ENCODE measurements at places on chromosomes 7 and 10.

GRCh38 chr10:77195101-77195500 lies 442.5 kb downstream of the KCNMA1 start:
- peak; percentile 90 for DNase-seq

- no peak for DNase-seq
These were observed 3.7 kb downstream of the ANXA11 start for GRCh38 chr10:80201608-80202141.

DNA sequence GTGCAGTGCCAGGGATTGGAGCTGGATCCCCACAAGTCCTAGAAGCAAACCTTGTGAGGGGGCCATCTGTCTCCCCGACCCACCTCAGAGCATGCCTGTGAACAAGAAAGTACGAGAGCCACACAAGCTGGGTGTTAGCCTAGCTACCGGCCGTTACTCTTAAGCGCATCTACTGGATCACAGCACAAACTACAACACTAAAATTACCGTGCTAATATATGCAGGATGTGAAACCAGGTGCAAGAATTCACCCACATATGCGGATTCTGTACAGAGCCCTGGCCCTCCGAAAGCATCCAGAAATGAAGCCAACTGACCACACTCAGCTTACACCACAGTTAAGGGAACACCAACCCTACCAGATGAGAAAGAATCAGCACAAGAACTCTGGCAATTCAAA lies 16.0 kb upstream of the PRSS1 start:
- DNase-seq = no peak

DNA sequence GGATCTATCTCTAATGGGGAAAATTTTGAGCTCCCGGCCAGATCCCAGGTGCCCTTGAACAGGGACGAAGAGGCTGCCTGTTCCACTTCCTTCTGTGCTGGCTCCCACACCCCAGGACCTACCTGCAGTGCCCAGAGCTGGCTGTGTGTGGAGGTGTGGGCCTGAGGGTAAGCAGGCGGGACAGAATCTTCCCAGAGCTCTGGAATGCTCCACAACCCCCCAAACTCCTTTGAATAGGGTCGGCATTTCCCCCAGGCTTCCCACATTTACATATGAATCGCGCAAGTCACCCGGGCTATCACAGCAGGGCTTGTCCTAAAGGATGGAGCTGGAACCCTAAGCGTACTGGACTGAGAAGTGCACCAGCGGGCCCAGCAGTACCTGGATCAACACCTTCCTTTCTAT lies 95.9 kb downstream of the DNMBP start:
- DNase-seq = no peak

DNA sequence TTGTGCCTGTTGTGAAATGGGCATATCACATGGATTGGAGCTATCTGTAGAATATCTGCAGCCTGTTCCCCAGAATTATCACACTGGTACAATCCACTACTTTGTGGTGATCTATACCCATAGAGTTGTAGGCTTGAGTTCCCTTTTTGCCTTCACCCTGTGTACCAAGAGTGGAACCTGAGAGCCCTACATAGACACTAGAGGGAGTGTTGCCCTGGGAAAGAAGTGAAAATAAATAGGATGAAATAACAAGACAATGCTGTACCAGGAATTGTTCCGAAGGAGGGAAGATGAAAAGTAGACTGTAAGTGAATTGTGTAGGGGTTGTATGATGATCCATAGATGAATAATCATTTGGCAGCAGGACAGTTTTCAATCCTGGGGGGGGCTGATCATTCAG lies 9.0 kb downstream of the SORCS3 start:
- DNase-seq = no peak

DNA sequence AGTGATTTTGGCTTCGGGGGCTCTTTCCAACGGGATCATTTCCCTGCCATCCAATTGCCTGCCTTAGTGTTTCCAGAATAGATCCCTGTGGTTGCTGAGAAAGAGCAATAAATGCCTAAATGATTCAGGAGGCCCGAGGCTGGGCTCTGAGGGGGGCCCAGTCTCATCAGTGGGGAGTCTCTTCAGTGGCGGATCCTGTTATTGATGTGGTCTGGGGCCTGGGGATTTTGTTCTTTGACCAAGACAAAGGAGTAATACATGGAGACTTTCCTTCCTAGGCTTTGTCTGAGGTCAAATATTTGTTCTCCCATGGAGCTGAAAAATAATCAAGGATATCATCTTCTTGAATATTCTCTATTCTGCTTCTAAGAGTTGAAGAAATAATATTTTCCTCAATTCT lies 40.8 kb downstream of the TAS2R41 start:
- no peak for DNase-seq

- DNase-seq = no peak
These were observed 454.7 kb upstream of the FOXK1 start for GRCh38 chr7:4227105-4228010.

GRCh38 chr7:107687656-107688055 lies 27.0 kb downstream of the SLC26A4 start:
- DNase-seq = peak; percentile 51

DNA sequence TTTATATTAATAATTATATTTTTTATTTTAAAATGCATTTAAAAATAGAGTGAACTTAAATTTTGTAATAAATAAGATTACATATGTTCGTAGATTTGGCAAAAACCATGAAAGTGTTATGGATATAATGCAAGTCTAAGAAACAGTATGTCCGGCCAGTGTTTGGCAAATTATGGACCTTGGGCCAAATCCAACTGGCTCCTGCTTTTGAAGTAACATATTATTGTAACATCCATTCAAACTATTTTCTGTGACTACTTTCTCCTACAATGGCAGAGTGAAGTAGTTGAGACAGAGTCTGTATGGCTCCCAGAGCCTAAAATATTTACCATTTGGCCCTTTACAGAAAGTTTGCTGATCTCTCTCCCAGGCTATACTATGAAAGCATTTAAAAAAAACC lies 38.9 kb downstream of the TMEM229A start:
- no peak for DNase-seq

DNA sequence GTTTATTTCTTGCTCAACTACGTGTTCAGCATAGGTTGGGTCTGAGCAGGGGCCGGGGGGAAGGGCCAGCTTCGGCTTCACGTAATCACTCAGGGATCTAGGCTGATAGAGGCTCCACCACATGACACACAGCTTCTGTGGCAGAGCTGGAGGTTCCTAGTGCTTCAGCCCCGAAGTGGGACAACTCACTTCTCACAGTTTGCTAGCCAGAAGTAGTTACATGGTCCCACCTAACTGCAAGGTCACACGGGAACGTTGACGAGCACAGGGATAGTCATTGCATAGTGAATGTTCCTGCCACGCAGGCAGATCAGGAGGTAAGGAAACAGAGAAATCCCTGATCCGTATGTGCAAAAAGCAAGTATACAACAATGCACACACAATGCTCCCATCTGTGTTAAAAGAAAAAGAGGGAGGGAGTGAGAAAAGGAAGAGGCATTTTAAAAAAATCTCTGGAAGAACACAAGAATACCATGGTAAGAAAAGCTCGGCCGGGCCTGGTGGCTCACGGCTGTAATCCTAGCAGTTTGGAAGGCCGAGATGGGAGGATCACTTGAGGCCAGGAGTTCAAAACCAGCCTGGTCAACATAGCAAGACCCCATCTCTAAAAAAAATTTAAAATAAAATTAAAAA lies 16.9 kb downstream of the SMURF1 start:
- no peak for DNase-seq

Measured in IMR-90 (cell line).